NCI-H187 (cell line): ENCODE measurements at places on chromosomes 5 and 9.
A peak's percentile ranks its signal among the peaks of the same experiment; 100 is the strongest.

GRCh38 chr9:120531683-120532300, 48.2 kb downstream of the CDK5RAP2 start:
- DNase-seq, result no peak

- DNase-seq, result no peak
These were observed 186.8 kb upstream of the CLINT1 start for GRCh38 chr5:158045696-158046095.

DNA sequence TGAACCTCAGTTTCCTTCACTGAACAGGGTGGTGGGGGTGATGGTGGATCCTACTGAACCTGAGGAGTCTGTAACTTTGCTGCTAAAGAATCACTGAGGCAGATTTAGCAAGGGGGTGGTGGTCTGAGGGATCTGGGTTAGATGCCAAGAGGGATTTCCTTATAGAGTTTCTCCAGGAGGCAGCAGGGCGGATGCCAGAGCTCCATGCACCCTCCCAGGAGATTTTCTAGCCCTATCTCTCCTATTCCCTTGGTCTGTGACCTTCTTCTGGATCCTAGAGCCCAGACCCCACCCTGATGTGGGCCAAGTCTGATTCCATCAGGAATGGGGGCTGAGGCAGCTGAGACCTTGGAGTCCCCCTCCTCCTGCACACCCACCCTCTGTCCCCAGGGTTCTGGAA, 6.0 kb downstream of the PTGS1 start:
- no peak for DNase-seq

- no peak for DNase-seq
These were observed 28.5 kb downstream of the DPYSL3 start for GRCh38 chr5:147481376-147481775.

DNA sequence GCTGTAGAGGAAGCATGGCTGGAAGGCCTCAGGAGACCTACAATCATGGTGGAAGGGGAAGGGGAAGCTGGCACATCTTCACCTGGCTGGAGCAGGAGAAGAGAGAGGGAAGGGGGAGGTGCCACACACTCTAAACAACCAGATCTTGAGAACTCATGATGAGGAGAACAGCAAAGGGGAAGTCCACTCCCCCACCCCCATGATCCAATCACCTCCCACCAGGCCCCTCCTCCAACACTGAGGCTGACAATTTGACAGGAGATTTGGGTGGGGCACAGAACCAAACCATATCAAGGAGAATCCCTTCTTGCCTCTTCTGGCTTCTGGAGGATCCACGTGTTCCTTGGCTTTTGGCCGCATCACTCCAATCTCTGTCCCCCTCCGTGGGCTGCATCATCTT, 13.1 kb upstream of the CMBL start:
- DNase-seq, result no peak

DNA sequence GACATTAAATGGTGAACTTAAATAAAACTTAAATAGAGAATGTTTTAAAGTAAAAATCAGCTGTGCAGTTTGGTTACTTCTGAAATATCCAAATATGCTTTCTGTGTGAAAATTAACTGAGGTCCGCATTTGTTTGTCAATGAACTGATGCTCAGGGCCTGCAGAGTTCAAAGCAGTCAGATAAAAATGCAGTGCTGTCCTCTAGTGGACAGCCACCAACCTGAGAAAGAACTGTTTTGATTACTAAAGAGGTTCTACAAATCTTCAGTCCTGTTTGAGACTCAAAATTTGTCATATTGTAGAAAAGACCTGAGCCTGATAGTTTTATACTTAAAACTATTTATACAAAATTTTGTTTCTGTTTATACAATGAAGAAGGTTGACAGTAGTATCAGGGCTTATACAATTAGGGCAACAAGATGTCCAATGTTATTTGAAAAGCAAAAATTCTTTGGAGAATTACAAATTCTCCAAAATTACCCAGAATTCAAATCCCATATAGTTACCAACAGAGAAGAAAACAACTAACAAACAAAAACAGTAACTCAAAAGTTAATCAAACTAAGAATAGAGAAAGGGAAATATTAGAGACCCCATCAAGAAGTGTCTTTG, 232.3 kb upstream of the TBCA start:
- peak; percentile 38 for DNase-seq

DNA sequence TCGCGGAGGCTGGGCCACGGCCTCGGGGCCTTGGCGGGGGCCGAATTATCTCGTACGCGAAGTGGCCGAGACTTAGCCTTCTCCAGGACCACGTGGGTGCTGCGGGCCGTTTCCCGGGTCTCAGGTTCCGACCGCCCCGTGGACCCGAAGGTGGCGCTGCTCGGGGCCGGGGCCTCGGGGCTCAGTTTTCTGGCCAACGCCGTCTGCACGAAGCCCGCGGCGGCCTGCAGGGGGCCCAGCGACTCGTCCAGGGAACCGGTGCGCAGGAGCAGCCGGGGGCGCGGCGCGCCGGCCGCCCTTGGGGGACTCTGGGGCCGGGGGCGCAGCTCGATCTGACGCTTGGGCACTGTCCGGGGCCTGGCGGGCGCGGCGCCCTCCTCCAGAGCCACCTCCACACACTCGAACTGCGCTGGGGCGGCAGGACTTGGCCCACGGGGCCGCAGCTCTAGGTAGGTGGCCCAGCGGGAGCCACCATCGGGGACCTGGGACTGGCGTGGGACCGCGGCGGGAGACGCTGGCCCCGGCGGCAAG, 716 bp downstream of the PROB1 start:
- DNase-seq, result no peak

- DNase-seq, result no peak
These were observed 12.4 kb downstream of the PRUNE2 start for GRCh38 chr9:76893395-76893932.

- DNase-seq, result no peak
These were observed 134.5 kb downstream of the GNAQ start for GRCh38 chr9:77896938-77897667.

DNA sequence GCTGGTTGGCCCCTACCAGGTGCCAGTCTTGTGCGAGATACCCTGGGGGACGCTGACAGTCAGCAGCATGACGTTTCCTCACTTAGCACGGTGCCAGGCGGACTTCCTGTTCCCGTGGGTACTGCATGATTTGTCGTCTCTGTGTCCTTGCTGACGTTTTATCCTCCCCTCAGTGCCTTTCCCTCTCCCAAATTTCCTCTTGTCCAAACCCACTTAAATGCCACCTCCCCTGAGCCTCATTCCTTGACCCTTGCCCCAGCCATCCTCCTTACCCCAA, 60.6 kb upstream of the SAP30L start:
- DNase-seq, result no peak

DNA sequence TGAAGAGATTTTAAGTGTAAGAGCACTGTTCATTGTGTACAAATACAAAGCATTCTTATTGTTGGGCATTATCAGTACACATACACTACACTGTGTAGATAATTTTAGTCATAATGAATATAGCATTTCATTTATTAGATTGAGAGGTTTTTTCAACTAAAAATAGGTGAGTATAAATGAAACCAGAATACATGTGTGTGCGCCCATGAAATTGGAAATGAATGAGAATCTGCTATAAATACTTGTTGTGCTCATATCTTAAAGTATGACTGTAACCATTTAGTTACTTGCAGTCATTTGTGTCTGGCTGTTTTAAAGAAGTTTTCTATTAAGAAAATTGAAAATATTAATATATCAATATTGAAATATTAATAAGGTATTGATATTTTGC, 189.0 kb upstream of the MEF2C start:
- DNase-seq, result no peak

- no peak for DNase-seq
These were observed 10.3 kb upstream of the SLC6A18 start for GRCh38 chr5:1214936-1215220.

- DNase-seq, result no peak
These were observed 36.0 kb downstream of the CAMK2A start for GRCh38 chr5:150253416-150254208.

DNA sequence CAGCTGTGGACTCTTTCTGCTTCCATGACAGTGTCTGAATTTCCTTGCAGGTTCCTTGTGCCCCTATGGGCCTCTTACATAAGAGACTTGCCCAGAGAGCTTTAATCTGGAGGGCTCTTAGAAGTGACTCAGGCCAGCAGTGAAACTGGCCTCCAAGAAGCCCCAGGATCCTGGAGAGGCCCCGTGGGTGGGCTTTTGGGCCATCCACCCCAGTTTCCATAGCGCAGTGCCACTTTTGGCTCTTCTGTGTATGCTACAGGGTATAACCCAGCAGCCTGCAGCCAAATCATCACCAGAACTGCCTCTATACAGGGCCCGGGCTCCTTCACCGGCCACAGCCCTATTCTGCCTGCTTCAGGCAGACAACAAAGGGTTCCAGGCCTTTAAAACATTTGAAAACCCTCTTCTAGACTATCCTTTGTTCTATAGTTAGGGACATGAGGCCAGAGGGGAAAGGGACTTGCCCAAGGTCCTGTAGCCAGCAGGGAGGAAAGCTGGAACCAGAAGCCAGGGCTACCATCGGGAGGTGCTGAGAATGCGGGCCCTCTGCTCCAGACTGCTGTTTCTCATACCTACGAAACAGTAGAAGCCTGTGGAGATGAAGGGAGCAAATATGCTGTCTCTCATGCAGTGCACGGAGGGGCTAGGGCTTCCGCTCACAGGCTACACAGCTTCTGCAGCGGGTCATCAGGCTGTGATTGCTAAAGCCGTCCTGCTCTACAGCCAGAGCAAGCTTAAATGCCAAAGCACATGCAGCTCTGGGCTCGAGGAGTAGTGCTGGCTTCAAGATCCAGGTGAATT, 18.0 kb downstream of the SH3PXD2B start:
- DNase-seq, result no peak

DNA sequence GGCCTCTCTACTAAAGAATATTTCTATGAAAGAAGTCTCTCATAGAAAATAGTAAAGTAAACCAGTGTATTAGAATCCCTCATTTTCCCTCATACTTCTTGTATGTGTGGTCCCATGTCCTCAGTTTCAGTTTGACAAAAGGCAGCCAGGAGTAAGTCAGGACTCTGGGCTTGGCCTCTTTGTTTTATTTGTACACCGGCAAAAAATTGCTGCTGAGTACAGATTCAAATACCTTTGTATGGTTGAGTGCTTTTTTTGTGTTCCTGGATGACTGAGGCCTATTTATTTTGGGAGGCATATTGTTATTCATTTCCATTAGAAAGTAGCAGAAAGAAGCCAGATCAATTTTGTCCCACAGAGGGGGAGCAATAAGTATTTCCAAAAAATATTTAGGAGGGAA, 47.3 kb upstream of the CEP78 start:
- DNase-seq, result no peak

DNA sequence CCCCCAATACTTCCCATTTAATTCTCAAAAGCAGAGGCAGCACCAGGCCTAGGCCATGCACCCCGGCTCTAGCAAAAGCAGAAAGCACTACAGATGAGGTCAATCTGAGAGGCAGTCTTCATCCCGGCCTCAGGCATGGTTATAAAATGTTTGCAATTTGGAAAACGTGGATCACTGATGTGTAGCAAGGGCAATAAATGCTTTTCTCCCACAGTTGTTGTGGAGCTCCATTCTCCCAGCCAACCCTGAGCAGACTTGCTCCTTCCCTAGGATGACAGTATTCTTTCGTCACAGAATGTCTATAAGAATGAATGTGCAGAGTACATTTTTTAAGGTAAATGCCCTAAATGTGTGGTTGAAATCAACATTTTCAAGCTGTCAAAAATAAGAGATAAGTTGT, 157.3 kb upstream of the DAPK1 start:
- DNase-seq, result no peak

- no peak for DNase-seq
These were observed 298.5 kb upstream of the PCSK5 start for GRCh38 chr9:75591972-75592371.

GRCh38 chr9:129826344-129826743, 2.4 kb upstream of the TOR1A start:
- no peak for DNase-seq

DNA sequence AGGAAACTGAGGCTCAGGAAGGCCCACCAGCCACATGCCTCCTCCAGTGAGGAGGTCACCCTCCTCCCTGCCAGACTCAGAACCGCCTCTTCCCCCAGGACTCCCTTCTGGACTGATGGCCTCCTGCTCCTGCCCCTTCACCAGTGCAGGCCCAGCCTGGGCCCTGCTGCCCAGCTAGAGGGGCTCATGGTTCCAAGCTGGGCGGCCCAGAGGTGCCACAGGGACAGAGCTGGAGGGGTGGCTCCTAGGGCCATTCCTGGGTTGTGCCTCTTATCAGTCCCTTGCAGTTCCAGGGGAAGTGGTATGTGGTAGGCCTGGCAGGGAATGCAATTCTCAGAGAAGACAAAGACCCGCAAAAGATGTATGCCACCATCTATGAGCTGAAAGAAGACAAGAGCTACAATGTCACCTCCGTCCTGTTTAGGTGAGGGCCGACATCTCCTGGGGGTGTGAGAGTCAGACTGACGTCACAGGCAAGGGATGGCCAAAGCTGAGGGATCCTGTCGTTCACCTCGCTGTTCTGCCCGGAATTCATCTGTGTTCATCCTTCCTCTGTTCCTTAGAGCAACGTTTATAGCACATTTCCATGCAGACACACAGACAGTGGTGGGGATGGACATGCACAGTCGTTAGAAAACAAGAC, 819 bp downstream of the LCN2 start:
- no peak for DNase-seq

DNA sequence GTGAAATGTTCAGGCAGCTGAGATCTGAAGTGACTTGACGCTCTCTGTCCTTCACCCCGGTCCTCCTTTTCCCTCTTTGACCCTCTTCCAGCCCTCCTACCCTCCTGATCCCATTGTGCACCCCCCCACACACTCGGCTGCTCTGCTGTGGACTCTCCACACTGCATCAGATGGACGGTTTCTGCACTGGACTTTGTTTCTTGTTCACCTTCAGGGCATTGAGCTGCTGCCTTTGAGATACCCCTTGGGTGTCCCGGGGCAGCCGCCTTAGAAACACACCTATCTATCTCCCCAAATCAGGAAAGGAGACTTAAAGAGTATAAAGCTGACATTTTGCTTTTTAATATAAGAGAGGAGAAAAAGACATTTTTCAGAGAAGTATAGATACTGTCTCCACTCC, 27.5 kb downstream of the AMBP start:
- no peak for DNase-seq

- DNase-seq, result no peak
These were observed 94.3 kb downstream of the IRX2 start for GRCh38 chr5:2657151-2657550.

GRCh38 chr5:96149546-96149945, 187.9 kb upstream of the ELL2 start:
- no peak for DNase-seq

DNA sequence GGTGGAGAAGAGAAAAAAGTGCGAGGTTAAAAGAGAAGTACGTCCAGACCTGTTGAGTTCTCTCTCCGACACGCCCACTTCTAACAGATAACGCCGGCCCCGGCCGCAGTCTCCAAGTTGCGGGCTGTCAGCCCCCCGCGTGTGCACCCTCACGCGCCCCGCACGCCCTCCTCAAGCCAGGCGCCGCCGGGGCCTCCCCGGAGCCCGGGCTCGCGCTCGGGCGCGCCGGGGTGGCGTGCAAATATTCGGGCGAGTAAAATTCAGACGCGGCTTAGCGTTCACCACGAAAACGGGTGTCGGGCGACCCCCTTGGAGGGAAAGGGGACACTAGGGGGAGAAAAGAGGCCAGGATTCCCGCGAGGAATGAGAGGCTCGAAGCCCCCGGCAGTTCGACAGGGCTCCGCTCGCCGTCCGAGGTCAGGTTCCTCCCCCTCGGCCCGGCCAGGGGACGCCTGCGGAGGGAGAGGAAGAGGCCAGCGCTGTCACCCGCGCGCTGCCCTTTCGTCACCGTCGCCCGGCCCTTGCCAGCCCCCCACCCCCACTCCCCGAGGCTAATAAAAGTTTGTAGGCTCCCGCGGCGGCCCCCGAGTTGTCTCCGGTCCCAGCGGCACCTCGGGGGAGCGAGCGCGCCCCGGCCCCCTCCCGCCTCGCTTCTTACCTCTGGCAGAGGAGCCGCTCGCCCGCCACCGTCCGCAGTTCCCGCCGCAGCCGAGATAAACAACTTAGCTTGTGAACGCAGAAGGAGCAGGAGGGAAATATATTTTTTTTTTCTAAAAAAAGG, 743 bp downstream of the NR3C1 start:
- no peak for DNase-seq

GRCh38 chr9:23307731-23308513, 518.1 kb downstream of the ELAVL2 start:
- DNase-seq, result no peak
